ENCODE measurements at places on chromosomes 1 and 21. TPM values are rescaled to one million over a fixed set of nuclear protein-coding genes. Genes with fewer than 3 reads are reported as not detected.

Gene ATP8B2
- 25.3 TPM for total RNA-seq

DNA sequence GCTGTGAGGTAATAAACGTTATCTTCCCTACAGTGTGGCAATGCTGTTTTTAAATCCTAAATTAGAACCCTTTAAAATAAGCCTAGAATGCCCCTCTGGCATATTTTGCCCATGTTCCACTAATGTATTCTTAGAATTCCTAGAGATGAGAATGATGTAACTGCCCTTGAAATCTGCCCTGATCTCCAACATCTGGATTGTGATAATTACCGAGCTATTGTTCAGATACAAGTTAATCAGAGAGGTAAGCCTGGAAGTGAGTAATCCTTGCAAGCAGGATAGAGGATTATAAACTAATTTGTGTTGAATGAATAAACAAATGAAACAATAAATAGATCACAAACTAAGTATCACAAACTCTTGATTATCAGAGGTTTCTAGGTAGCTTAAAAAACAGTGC lies 107.8 kb upstream of the DMRTA2 start:
- DNase-seq = no peak

DNA sequence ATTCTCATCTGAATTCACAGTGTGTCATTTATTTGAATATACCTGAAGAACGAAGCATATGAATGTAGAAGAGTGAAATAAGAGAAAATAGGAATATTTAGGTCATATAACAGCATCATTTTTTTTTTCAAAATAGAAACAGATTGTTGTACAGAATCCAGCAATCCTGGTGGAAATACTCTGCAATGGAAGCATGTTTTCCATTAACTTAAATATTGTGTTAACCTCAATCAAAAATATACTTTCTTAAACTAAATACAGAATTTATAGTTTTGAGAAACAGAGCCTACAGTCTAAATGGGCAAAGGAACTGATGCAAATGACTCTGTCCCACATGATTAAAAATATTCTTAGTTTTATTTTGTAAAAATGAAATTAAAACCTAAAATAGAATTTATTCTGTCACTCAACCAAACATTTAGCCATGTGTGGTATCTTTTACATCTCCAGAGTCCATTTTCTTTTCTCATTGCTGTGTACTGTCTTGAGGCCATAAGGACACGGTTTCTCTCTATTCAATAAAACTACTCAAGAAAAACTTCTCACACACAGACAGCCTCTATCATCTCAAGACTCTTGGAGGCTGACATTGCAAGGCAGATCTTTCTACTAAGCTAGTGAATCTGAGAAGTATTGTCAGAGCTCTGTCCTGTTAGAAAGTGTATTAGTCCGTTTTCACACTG lies 322.6 kb downstream of the LTN1 start:
- DNase-seq = no peak

DNA sequence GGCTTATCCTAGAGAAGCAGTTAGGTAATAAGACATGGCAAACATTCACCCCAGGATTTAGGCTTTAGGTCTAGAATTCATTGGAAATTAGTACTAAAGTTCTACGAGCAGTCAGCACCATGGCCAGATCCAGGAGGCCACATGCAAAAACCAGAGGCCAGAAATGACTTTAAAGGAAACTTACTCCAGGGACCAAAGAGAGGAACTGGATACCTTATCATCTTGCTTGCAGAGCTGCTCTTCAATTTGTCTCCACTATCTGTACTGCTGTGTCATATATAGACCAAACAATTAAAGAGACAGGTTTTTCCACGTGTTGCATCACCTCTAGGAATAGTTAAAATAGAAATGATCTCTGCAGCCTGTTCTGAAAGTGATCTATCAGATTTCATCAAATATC lies 127.8 kb downstream of the LMX1A start:
- no peak for DNase-seq

Gene TMEM82
- total RNA-seq = not detected

Gene SGIP1
- total RNA-seq = 45.2 TPM

Gene ARHGEF10L
- total RNA-seq = 25.7 TPM

DNA sequence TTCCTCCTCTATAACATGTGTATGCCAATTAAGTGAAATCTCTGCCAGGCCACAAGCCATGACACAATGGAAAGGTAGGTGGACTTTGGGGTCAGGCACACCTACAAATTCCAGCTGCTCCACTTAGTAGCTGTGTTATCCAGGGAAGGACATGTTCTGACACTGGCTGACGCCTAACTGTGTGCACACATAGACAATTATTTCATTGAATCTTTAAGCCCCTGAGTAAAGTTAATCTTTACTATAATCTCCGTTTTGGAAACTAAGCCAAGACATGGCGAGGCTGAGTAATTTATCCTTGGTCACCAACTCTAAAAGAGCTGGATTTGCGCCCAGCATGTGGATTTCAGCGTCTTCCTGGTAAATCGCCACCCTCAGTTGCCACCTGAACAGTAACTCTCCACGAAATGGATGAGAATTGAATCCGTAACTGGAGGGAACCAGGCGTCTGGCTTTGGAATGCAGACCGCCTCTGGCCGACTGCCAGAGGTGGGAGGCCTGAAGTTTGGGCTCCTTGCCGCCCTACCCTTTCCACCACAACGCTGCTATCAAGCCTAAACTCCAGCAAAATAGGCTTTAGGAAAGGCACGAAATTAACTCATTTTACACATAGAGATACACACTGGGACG lies 888 bp upstream of the SNRPE start:
- no peak for DNase-seq

DNA sequence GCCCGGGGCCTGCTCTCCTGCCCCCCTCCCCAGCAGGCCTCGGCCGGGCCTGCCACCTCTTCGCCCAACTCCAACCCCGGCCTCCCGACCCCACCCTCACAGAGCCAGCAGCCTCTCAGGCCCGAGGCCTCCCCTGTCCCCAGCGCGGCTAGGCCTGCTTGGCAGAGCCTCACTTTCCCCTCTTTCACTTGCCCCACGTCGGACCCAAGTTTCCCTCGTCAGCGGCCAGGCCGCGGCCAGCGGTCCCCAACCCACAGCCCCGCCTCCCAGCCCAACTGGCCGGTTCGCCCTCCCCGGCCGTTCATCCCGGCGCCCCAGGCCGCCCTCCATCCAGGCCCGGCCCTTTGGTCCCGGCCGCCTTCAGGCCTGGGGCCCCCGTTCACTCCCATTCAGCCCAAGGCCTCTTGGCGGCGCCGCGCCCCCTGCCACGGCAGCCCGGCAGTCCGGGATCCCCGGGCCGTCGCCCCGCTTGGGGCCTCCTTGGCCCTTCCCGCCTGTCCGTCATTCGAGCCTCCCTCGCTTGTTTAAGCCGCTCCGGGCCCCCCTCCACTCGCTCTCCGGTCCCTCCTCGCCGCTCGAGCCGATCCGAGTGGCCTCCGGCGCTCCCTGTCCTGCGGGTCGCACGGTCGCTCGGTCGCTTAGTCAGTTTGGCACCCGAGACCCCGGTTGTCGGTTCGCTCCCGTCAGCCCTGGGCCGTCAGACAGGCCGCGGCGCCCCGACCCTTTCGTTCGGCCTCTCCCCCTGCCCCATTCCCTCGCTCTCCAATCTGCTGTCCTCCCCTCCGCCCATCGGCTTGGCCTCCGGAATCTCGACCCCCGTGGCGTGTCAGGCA lies 1.4 kb downstream of the LRRC41 start:
- DNase-seq = peak; percentile 51

GRCh38 chr1:157523774-157524493 lies 28.4 kb downstream of the FCRL5 start:
- no peak for DNase-seq

Gene FCRLA
- not detected for total RNA-seq

GRCh38 chr1:68819190-68819829 lies 322.4 kb upstream of the DEPDC1 start:
- DNase-seq = no peak

GRCh38 chr1:41571041-41571440 lies 86.6 kb upstream of the EDN2 start:
- no peak for DNase-seq

DNA sequence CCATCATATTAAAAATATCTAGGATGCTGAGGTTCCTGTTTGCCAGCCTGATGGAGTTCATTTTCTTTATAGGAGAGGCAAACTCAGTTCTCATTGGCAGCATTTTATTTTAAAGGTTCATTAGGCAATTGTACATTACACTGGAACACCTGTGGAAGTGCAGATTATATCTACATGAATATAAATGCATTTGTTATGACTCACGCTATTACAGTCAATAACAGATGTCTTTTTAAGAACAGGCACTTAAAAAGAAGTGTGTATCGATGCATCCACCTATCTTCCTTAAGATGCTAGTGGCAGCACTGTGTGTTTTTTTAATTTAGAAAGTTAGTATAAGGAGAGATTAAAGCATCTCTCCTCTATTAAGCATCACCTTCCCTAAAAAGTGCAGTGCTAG lies 276.5 kb downstream of the PRDM2 start:
- DNase-seq = no peak

GRCh38 chr1:47249755-47250154 lies 17.7 kb upstream of the TAL1 start:
- no peak for DNase-seq

Gene ARHGAP30
- 0.82 TPM for total RNA-seq

GRCh38 chr21:18529254-18529653 lies 125.7 kb upstream of the TMPRSS15 start:
- no peak for DNase-seq

GRCh38 chr1:179677882-179678281 lies 65.2 kb upstream of the FAM163A start:
- DNase-seq = no peak

GRCh38 chr21:26945916-26946675 lies 20.8 kb downstream of the ADAMTS5 start:
- DNase-seq = no peak

GRCh38 chr1:18880585-18880984 lies 21.1 kb upstream of the TAS1R2 start:
- DNase-seq = no peak

Data from frontal cortex (tissue), 4 donors.